ENCODE measurements at places on chromosomes 6 and 20.
A peak's percentile ranks its signal among the peaks of the same experiment; 100 is the strongest.

- no peak for DNase-seq
Measured at GRCh38 chr6:39808964-39809363, 16.8 kb downstream of the DAAM2 start.

- no peak for DNase-seq
Measured at GRCh38 chr20:60262967-60263603, 304.9 kb downstream of the CDH26 start.

- no peak for DNase-seq
Measured at GRCh38 chr20:56685879-56686278, 56.8 kb downstream of the TFAP2C start.

GRCh38 chr6:33171880-33172687 is 20.2 kb downstream of the COL11A2 start:
- DNase-seq: no peak

- DNase-seq: peak; percentile 16
Measured at GRCh38 chr6:156464100-156464878, 312.9 kb upstream of the ARID1B start.

DNA sequence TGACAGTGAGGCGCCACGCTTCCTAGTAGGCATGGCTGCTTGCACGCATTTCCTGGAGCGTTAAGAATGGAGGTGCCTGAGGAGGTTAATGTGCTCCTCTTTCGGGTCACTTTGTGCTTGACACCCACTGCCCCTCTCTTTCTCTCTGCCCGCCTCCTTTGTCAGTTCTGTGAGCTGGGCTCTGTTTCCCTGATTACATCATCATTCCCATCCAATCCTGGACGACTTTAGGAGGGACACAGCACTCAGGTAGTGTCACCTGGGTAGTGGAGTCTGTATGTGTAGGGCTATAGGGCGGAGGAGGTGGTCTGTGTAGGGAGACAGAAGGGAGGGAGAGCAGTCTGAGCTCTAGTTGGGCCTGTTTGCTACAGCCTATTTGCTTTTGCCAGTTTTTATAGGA is 136.8 kb downstream of the JARID2 start:
- DNase-seq: no peak

DNA sequence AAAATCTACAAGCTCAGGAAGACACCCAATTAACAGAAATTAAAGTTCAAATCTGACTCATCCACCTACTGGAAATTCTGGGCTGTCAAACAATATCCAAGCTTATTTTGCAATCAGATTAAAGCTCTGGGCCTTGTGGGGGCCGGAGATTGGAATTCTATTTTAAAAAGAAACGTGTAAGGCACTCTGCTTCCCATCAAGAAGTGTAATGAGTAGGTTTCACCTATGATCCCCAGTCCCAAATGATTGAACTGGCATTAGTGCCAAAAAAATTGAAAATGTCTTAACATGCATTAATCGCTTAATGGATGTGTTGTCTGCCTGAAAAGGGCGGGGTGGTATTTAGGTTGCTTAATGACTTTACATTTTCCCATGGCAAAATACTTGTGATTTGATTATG is 542.4 kb upstream of the BTBD3 start:
- DNase-seq: no peak

GRCh38 chr6:14209000-14209399 is 91.4 kb downstream of the CD83 start:
- DNase-seq: no peak

DNA sequence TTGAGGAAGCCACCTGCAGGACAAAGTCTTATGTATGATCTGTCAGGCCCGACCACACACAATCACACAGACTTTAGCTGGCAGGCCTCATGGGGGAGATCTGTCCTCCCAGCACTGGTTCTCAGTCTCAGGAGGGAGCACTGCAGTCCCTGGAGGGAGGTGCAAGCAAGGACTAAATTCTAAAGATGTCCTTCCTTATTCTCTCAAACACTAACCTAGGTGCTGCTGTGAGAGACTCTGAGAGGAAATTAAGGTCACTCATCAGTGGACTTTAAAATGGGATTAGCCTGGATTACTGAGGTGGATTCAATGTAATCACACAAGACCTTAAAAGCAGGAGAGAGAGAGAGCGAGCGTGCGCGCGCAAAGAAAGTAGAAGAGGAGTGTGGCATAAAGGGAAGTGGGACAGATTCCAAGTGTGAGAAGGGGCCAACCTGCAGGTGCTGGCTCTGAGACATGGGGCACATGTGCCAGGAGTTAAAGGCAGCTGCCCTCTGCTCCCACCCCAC is 14.3 kb downstream of the GLO1 start:
- peak; percentile 59 for DNase-seq

- no peak for DNase-seq
Measured at GRCh38 chr6:83167726-83168278, 25.3 kb downstream of the PGM3 start.

DNA sequence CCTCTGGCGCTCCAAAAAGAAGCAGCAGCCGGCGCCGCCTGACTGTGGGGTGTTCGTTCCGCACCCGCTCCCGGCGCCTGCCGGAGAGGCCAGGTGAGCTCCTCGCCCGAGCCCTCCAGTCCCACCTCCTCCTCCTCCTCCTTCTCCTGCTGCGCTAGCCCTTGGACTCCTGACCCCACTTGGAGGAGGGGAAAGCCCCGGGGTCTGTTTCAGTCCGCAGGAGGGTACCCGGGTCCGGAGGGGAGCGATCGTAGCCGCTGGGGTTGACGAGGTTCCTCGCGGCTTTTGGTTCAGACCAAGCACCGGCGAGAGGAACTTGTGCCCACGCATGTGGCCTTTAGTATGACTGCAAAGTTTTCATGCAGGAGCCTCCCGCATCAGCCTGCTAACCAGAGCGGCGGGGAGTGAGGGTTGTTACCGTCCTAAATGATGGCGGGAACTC is 493 bp downstream of the CRYBG1 start:
- no peak for DNase-seq
